ENCODE measurements at places on chromosomes 12 and 14.

GRCh38 chr14:46734286-46734685 lies 82.7 kb upstream of the RPL10L start:
- DNase-seq: no peak

GRCh38 chr14:90548455-90548854 lies 151.6 kb downstream of the CALM1 start:
- no peak for DNase-seq

DNA sequence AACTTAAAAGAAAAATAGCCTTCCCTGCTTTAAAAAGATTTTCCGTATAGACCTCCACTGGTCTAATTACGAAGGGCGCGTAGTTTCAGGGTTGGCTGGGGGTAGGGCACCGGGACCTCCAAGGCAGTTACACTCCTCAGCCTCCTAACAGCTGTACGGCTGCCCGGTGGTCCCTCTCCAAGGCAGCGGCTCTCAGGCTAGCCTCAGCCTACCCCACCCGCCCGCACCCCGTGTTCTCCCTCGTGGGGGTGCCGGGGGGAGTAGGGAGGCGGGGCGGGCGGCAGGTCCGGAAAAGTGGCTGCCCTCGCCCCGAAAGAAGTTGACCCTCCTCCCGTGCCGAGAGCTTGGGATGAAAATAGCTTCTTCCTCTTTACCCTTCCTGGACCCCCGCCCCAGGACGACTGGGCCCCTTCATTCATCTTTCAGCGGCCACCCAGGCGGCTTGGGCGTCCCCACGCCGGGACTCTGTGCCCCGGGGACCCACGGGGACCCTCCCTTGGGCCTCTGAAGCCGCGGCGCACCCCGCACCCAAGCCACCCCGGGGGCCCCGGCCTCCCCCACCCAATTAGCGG lies 991 bp upstream of the RCOR1 start:
- DNase-seq: peak; percentile 36

- DNase-seq: no peak
Observed at GRCh38 chr12:53674977-53675700, 744 bp downstream of the ATP5MC2 start.

GRCh38 chr12:31928246-31929026 lies 30.8 kb upstream of the RESF1 start:
- DNase-seq: no peak

DNA sequence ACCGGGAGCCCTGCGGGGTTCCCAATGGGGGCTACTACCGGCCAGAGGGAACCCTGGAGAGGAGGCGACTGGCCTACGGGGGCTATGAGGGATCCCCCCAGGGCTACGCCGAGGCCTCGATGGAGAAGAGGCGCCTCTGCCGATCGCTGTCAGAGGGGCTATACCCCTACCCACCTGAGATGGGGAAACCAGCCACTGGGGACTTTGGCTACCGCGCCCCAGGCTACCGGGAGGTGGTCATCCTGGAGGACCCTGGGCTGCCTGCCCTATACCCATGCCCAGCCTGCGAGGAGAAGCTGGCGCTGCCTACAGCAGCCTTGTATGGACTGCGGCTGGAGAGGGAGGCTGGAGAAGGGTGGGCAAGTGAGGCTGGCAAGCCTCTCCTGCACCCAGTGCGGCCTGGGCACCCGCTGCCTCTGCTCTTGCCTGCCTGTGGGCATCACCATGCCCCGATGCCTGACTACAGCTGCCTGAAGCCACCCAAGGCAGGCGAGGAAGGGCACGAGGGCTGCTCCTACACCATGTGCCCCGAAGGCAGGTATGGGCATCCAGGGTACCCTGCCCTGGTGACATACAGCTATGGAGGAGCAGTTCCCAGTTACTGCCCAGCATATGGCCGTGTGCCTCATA lies 9.7 kb downstream of the TNS2 start:
- no peak for DNase-seq

GRCh38 chr14:87084908-87085307 lies 908.1 kb downstream of the GALC start:
- no peak for DNase-seq

- DNase-seq: no peak
Observed at GRCh38 chr14:52360831-52361230, 46.7 kb downstream of the PTGER2 start.

DNA sequence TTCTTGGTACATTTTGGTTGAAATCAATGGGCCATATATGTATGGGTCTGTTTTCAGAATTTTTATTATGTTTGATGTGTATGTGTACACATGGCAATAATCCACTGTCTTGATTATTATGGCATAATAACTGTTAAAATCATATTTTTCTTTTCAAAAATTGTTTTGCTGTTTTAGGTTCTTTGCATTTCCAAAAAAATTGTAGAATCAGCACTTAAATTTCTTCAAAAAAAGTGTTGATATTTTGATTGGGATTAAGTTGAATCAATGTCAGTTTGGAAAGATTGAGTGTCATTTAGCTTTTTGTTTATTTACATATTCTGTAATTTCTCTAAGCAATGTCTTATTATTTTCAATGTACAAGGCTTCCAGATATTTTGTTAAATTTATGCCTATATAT lies 154.1 kb downstream of the SLC5A8 start:
- no peak for DNase-seq

DNA sequence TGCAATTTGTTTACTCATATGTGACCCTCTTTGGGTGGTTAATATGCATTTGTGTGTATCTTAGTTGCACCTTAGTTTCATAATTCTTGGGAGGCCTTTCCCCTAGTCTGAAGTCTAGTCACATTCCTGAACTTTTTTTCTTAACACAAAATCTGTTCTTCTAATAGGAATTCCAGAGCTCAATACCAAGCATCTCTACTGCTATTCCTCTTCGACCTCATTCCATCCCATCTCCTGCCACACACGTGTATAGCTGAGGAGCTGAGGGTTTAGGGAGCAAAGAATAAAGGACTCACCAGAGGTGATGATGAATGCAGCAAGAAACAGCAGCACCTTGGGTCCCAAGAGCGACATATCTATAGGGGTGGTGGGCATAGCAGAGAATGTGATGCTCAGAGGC lies 875 bp downstream of the MFAP5 start:
- DNase-seq: no peak

GRCh38 chr14:83312511-83312910 lies 1778.9 kb upstream of the SEL1L start:
- no peak for DNase-seq

DNA sequence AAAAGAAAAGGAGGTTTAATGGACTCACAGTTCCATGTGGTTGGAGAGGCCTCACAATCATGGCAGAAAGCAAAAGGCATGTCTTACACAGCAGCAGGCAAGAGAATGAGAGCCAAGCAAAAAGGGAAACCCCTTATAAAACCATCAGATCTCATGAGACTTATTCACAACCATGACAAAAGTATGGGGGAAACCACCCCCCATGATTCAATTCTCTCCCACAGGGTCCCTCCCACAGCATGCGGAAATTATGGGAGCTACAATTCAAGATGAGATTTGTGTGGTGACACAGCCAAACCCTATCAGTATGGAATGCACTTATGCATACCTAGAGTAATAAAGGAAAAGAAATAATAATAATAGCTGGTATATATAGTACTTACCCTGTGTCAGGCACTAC lies 4.5 kb upstream of the GLIPR1 start:
- DNase-seq: no peak

GRCh38 chr14:28300356-28300755 lies 466.2 kb upstream of the FOXG1 start:
- no peak for DNase-seq

GRCh38 chr14:59161561-59162175 lies 26.8 kb upstream of the DAAM1 start:
- DNase-seq: no peak

DNA sequence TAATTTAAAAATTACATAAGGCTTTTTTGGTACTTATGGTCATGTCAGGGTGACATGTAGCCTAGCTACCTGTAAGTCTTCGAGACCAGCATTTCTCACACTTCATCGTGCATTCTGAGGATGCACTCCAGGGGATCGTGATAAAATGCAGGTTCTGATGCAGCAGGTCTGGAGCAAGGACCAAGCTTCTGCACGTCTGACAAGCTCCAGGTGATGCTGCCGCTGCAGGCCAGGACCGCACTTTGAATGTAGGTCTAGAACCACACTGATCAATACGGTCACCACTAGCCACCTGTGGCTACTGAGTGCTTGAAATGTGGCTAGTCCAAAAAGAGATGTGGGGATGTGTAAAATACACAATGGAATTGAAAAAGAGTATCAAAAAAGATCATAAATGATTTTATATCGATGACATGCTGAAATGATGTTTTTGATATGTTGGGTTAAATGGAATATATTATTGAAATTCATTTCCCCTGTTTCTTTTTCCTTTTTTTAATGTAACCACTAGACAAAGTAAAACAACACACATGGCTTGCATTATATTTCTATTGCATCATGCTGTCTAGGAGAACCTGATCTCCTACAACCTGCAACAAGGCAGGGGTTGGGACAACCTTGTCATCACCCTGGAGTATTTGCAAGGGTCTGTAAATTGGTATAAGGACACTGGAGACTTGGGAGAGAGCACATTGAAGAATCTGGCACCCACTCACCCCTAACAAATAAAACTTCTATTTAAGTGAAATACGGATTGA lies 142.4 kb downstream of the DPF3 start:
- no peak for DNase-seq

GRCh38 chr12:76921891-76922664 lies 43.3 kb upstream of the CSRP2 start:
- DNase-seq: no peak

GRCh38 chr12:18414671-18415070 lies 153.4 kb downstream of the PIK3C2G start:
- DNase-seq: no peak

DNA sequence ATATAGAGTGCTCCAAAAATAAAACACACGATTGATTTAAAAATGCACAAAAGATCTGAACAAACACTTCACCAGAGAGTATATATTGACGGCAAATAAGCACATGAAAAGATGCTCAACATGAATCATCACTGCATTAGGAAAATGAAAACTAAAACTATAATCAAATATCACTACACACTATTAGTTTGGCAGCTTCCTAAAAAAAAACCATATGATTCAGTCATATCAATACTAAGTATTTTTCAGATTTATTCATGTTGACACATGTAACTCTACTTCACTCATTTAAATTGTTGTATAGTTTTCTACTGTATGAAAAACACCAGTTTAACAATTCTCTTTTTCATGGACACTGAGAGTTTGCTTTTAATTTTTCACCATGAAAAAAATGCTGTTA lies 41.6 kb downstream of the EXOC5 start:
- DNase-seq: no peak

GRCh38 chr12:119671070-119671469 lies 3.1 kb downstream of the PRKAB1 start:
- no peak for DNase-seq

- no peak for DNase-seq
Observed at GRCh38 chr12:19799895-19800602, 360.8 kb downstream of the AEBP2 start.

GRCh38 chr12:96751626-96752025 lies 155.4 kb upstream of the NEDD1 start:
- DNase-seq: no peak

- no peak for DNase-seq
Observed at GRCh38 chr12:19482036-19482435, 42.7 kb downstream of the AEBP2 start.

DNA sequence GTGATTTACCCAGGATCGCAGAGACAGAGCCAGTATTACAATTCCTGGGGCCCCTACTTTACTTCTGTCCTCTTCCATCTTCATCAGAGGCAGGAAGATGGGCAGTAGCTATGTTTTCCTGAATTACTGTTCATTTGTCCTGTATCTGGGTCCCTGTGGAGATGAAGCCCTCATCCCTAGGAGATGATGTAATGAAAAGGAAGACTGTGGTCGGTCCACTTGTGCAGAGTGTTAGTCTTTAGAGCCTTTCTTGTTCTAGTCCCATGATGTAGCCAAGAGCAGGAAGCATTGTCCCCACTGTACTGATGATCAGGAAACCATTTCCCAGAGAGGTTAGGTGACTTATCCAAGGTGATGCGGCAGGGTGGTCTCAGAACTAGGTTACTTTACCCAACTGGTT lies 2.6 kb downstream of the CD9 start:
- DNase-seq: no peak

DNA sequence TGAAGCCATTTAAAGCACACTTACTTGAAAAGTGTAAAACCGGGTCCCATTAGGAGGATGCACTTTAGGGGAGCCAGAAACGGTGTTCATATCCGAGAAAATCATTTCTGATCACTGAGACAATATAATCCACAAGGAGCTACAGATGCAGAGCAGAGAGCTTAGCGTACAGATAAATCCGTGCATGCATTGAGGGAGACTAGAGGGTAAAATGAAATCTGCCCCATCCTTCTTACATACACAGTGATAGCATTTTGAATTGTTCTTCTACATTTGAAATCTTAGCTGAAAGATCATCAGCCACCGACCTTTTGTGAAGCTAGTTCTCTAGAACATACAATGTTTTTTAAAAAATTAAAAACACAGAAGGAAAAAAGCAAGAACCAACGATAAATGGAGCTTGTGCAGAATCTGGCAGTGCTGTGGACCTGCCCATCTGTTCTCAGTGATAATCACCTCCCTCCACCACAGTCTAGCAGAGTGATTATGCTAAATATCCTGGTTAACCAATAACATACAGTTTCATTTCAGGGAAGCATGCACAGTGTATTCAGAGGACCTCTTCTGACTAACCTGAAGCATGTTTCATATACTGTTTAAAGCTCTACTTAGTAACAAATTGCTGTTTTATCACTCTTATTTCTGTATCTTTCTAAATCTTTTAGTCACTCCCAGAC lies 161.1 kb downstream of the PPFIA2 start:
- peak; percentile 77 for DNase-seq

- no peak for DNase-seq
Observed at GRCh38 chr14:63860146-63860545, 7.3 kb downstream of the SYNE2 start.

DNA sequence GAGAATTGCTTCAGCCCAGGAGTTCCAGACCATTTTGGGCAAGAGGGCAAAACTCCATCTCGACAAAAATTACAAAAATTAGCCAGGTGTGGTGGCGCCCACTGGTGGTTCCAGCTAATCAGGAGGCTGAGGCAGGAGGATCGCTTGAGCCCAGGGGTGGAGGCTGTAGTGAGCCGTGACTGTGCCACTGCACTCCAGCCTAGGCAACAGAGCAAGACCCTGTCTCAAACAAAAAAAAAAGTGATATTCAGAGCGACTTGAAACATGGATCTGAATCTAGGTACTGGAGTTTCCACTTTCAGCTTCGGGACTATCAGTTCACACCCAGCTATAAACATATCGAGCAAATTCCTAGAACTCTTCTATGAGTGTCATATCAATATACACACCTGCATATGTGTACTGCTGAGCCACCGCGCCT lies 16.3 kb upstream of the RNF34 start:
- DNase-seq: no peak

Measured in NCI-H1694 (cell line).